ENCODE measurements at places on chromosomes 4 and X. TPM values are rescaled to one million over a fixed set of nuclear protein-coding genes. Genes with fewer than 3 reads are reported as not detected.

Gene ATOH1
- not detected for total RNA-seq

Gene NSG1
- 3.0 TPM for total RNA-seq

Gene CDS1
- 13.3 TPM for total RNA-seq

Gene PCYT1B
- total RNA-seq = not detected

All from Caki2 (cell line).